ENCODE measurements at places on chromosomes 6 and 20. TPM values are rescaled to one million over a fixed set of nuclear protein-coding genes. Genes with fewer than 3 reads are reported as not detected.

LPA gene
- not detected for total RNA-seq

- DNase-seq: peak; percentile 52
Observed at GRCh38 chr20:59037386-59037785, 5.2 kb downstream of the PRELID3B start.

HEY2 gene
- total RNA-seq: not detected

DNA sequence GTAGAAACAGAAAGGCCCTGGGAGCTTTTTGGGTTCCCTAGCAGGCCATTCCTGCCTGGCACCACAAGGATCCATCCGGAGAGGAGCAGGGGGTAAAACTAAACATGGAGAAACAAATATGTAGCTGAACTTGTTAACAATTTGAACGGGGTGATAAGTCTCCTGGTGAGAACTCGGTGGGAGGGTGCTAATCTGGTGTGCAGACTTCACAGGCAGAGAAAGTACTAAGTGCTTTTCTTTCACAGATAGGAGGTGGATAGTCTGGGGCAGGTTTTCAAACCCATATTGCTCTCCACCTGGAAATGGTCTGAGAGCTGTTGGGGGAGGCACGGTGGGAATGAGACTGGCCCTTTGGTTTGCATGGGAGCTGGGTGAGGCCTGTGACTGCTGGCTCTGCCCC lies 196.3 kb upstream of the FUT9 start:
- no peak for DNase-seq

SLC22A3 gene
- total RNA-seq: not detected

LAMP5 gene
- not detected for total RNA-seq

NOX3 gene
- not detected for total RNA-seq

DNA sequence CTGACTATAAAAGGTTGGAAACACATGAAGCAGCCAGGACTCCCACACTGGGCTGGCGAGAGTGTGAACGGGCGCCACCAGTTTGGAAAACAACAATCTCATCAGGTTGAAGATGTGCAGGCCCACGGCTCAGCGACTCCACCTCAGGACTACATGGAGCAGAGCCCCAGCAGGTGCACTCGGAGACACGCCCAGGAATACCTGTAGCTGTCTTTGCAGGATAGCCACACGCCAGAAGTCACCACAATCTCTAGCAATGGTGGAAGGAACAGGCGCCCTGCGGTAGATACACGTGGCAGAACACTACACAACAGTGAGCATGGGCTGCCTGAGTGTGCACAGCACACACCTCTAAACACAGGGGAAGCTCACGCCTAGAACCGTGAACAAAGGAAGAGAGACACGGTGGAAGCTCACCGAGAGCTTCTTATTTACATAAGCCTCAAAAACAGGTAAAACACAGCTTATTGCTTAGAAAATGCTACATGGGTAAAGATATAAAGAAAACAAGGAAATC lies 28.7 kb upstream of the RPS6KA2 start:
- DNase-seq: no peak

CD83 gene
- 84.8 TPM for total RNA-seq

Data from activated CD4-positive, alpha-beta T cell treated with anti-CD3 and anti-CD28 coated beads, Interleukin-2, amount 10 ng/mL, durations not matched to agents 24 days and 14 days (primary cell).